ENCODE measurements at places on chromosomes 3 and 15.

DNA sequence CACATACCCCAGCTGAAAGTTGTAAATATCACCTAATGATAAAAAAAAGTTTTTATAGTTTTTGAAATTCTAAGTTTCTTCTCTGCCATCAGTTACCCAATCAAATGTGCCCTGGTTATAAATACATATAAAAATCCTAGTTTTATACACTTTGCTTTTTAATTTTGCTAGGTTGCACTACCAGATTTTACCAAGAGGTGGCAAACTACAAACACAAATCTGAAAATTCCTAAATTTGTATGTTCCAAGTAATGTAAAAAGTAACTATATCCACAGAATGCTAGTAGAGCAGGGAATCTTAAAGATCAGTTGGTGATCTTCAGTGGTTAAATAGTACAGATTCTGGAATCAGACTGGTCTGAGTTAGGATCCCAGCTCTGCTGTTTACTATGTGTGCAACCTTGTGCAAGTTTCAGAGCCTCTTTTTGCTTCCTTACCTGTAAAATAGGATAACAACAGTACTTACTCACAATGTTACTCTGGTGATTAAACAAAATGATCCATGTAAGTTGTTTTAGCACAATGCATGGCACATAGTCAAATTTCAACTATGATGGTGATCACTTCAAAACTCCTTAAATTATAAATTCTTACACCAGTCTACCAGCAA, 11.0 kb downstream of the TRPM7 start:
- DNase-seq, result peak; percentile 51

DNA sequence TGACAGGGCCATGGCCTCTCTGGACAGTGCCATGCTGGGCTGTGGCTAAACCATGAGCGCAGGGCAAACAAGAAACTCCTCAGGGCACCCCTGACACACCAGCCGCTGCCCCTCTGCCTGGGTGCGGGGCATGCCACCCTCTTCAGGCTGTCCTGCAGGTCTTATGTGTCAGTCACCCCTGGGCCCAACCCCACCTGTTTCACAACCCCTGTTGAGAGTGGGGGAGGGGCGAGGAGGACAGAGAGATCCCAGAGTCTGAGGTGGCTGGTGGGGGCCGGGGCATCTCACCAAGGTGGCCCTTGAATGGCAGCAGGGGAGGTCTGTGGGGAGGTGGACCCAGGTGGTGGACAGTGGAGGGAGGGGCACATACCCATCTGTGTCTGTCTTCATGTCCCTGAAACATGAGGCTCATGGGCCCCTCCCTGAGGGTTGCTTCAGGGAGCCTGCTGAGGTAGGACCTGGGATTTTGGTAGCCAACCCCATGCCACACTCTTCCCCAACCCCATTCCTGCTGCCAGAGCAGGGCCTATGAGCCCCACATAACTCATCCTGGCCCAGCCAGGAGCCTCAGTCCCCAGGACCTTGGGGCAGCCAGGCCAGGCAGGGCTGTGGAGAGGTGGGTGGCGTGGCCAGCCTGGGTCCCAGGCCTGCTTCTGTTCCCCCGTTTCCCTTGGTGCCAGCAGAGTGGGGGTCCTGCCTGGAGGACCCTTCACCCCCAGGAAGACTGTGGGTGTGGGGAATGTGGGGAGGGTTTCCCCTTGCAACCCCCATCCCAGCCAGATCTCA, 1.7 kb upstream of the STAB1 start:
- DNase-seq, result no peak

- peak; percentile 81 for DNase-seq
Observed at GRCh38 chr3:157618075-157618760, 115.0 kb upstream of the VEPH1 start.

- peak; percentile 57 for DNase-seq
Observed at GRCh38 chr15:62071711-62072308, 5.0 kb downstream of the C2CD4A start.

DNA sequence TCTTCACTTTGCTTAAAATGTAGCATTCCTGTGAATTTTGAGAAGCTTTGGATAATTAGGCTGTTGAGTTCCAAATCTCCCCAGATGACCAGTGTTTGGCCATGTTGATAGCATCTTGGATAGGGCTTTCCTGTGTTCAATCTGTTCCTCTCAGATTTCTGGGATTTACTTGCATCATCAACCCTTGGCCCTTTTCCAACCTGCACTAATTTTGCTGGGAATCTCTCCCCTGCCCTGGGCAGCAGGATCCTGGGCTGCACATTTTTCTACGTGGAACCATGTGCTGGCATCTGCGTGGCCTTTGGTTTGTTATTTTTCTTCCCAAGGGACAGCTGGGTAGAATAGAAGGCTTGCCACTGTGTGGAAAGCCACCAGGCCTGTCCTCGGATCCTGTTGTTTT, 75.4 kb upstream of the PLXNA1 start:
- no peak for DNase-seq

GRCh38 chr3:128073185-128073725, 21.0 kb downstream of the SEC61A1 start:
- no peak for DNase-seq

GRCh38 chr3:141279077-141279967, 47.7 kb downstream of the PXYLP1 start:
- DNase-seq, result peak; percentile 48

DNA sequence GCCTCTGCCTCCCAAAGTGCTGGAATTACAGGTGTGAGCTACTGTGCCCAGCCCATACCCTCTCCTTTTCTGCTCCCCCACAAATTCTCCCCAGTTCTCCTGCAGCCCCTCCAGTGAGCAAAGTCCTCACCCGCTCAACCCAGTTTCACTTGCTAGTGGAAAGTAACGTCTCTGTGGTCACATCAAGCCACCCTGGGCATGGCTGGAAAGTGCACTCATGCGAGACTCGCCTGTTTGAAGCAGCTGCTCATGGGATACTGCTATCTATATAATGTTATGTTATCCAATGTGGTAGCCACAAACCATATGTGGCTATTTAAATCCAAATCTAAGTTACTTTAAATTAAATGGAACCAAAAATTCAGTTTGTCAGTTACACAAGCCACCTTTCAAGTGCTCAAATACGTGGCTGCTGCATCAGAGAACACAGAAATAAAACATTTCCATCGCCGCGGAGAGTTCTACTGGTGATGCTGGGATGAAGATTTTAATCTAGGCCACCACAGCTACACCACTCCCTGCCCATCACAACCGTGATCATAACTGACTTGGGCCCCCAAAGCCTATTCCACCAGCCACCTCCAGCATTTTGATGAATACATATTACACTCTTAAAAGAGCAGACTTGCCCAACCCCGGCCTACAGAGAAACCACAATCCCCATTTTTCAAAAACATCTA, 119.4 kb downstream of the LIPC start:
- peak; percentile 92 for DNase-seq

- no peak for DNase-seq
Observed at GRCh38 chr3:102193255-102193654, 241.6 kb upstream of the ZPLD1 start.

DNA sequence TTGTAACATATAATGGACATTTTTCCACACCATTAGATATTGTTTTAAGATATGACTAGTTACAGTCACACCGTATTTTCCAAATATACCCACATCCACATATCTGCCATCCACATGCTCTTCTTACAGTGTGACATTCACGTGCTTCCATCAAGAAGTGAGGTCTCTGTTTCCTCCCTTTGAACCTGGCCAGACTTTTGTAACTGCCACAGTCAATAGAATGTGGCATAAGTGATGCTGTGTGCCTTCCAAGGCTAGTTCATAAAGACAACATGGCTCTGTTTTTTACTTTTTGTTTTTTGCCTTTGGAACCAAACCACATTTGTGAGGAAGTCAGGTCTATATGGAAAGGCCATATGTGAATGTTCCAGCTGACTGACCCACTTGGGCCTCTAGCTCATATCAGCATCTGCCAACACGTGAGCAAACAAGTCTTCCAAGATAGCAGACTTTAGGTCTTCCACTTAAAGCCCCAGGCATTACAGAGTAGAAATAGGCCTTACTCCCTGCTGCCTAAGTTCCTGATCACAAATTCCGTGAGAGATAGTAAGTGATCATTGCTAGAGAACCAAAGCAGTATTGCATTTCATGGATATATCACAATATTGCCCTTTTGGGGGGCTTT, 27.1 kb downstream of the EIF1B start:
- DNase-seq, result no peak

DNA sequence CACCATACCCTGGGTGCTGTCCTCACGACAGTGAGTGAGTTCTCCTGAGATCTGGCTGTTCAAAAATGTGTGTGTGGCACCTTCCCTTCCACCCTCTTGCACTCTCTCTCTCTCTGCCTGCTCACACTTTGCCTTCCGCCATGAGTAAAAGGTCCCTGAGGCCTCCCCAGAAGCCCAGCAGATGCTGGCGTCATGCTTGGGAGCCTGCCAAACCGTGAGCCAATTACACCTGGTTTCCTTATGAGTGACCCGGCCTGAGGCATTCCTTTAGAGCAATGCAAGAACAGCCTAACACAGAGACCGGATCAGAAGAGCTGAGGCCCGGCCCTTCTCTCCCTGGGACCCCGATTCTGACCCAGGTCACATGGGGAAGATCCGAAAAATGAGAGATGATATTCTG, 15.4 kb downstream of the TMEM44 start:
- DNase-seq, result no peak

GRCh38 chr15:70815604-70816003, 38.4 kb downstream of the LARP6 start:
- DNase-seq, result no peak

All from KBM-7 (cell line).